ENCODE measurements at places on chromosomes 2 and 18.

GRCh38 chr18:75185460-75185859 lies 23.5 kb downstream of the PTGR3 start:
- H3K27ac ChIP-seq, result no peak overlapping the region
- H3K27me3 ChIP-seq, result no peaks in the 10 kb centered on the region
- DNase-seq, result no peak
- H3K4me1 ChIP-seq, result no peaks in the 10 kb centered on the region

GRCh38 chr2:227510620-227510958 lies 38.6 kb downstream of the AGFG1 start:
- no peak for DNase-seq
- no peak overlapping the region for H3K27ac ChIP-seq
- H3K4me3 ChIP-seq, result no peak overlapping the region
- H3K4me1 ChIP-seq, result peaks cover 98% of the 10 kb centered on the region

GRCh38 chr18:46542545-46542944 lies 114.5 kb downstream of the LOXHD1 start:
- DNase-seq, result no peak
- H3K4me3 ChIP-seq, result no peak overlapping the region
- no peak overlapping the region for H3K27ac ChIP-seq
- H3K27me3 ChIP-seq, result no peaks in the 10 kb centered on the region
- H3K4me1 ChIP-seq, result no peaks in the 10 kb centered on the region

- H3K4me1 ChIP-seq, result peaks cover 3% of the 10 kb centered on the region
- H3K27ac ChIP-seq, result no peak overlapping the region
- H3K4me3 ChIP-seq, result no peak overlapping the region
- DNase-seq, result no peak
These were observed 86.6 kb upstream of the EPC2 start for GRCh38 chr2:148557844-148558436.

DNA sequence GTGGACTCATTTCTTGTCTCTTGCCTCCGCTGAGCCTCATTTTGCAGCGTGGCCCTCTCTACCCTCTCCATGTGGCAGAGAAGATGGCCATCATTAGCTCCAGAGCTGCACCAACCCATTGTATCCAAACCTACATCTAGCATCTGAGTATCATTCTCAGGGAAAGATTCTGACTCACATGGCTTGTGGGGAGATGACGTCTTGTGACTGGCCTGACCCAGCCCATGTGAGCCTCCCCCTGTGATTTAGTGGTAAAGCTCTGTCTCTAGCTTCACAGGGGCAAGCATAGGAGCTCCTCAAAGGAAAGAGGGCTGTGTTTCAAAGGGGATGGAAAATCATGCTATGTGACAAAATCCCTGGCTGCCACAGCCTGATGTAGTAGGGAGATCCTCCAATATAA lies 87.4 kb upstream of the RBMS1 start:
- no peak overlapping the region for H3K27ac ChIP-seq
- no peak overlapping the region for H3K4me3 ChIP-seq
- no peaks in the 10 kb centered on the region for H3K36me3 ChIP-seq
- H3K27me3 ChIP-seq, result no peaks in the 10 kb centered on the region
- DNase-seq, result no peak

GRCh38 chr2:215793747-215794595 lies 219.4 kb downstream of the MREG start:
- H3K27me3 ChIP-seq, result no peaks in the 10 kb centered on the region
- H3K36me3 ChIP-seq, result no peaks in the 10 kb centered on the region
- no peak overlapping the region for H3K4me3 ChIP-seq
- H3K27ac ChIP-seq, result peak overlapping the region; percentile 33
- no peak for DNase-seq

DNA sequence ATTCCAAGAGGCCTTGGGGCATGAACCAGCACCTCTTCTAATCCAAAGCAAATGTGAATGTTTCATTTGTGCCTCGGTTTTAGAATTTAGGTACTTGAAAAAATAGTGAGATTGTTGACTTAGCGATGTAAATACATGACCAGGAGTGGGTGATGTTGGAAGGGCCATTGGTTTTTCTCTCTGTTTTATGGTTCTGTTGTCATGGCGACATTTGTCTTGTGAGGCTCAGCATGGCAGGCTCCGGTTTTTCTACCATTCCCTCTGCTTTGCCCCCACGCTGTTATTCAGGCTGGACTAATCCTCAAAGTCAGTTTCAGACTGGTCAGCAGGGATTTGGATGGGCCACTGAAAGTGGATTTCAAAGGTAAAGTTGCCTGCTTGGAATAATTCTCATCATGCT lies 255.4 kb downstream of the ALPK2 start:
- H3K36me3 ChIP-seq, result peaks cover 84% of the 10 kb centered on the region
- H3K4me1 ChIP-seq, result peaks cover 5% of the 10 kb centered on the region
- no peak overlapping the region for H3K27ac ChIP-seq
- DNase-seq, result no peak
- no peaks in the 10 kb centered on the region for H3K27me3 ChIP-seq

- no peak overlapping the region for H3K27ac ChIP-seq
- H3K4me3 ChIP-seq, result no peak overlapping the region
- no peaks in the 10 kb centered on the region for H3K27me3 ChIP-seq
- no peaks in the 10 kb centered on the region for H3K36me3 ChIP-seq
These were observed 499.8 kb downstream of the SUCLG1 start for GRCh38 chr2:83959266-83959665.

Data from left ventricle myocardium inferior (tissue), 1 donor.